ENCODE measurements at places on chromosomes 1 and 21. TPM values are rescaled to one million over a fixed set of nuclear protein-coding genes. Genes with fewer than 3 reads are reported as not detected.
A peak's percentile ranks its signal among the peaks of the same experiment; 100 is the strongest.

- peaks cover 4% of the 10 kb centered on the region for H3K27me3 ChIP-seq
- no peak overlapping the region for H3K4me3 ChIP-seq
- H3K27ac ChIP-seq = no peak overlapping the region
- DNase-seq = no peak
- H3K36me3 ChIP-seq = no peaks in the 10 kb centered on the region
Observed at GRCh38 chr21:34691390-34692032, 22.7 kb downstream of the CLIC6 start.

DNA sequence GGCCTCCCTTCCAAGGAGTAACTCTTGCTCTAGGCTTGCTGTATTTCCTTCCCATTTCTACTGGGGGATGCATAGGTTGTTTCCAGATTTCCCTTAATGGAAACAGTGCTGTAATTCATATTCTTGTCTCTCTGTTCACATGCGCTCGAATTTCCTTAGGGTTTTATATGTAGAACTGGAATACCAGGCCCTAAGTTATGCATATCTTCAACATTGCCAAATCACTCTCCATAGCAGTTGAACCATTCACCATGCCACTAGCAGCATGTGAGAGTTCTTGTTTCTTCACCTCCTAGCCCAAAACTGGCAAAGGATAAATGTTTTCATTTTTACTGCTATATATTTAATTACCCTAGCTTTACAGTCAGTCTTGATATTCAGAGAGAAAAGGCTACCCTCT is 12.8 kb downstream of the MAP10 start:
- no peak for DNase-seq
- no peak overlapping the region for H3K4me3 ChIP-seq
- H3K27me3 ChIP-seq = no peaks in the 10 kb centered on the region
- H3K36me3 ChIP-seq = no peaks in the 10 kb centered on the region

- no peaks in the 10 kb centered on the region for H3K36me3 ChIP-seq
- DNase-seq = no peak
- no peaks in the 10 kb centered on the region for H3K27me3 ChIP-seq
- no peak overlapping the region for H3K27ac ChIP-seq
Observed at GRCh38 chr21:42142627-42143026, 71.5 kb downstream of the UMODL1 start.

DNA sequence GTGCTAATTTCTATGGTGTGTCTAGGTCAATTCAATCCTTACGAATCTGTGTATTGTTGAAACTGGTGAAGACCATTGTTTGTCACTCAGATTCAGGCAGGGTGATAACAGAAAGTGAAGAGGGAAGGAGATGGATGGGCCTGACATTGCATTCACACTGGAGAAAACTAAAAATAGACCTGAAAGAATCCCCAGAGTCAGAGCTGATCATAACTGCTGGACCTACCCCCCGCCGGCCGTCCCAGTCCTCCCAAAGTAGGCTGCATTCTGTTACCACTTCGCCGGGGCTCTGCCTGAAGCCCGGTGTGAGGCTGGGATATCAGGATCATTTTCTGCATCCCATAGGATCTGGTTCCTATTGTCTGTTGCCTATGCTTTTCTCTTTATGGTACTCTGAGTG is 121.1 kb downstream of the NUF2 start:
- H3K4me3 ChIP-seq = no peak overlapping the region
- H3K36me3 ChIP-seq = no peaks in the 10 kb centered on the region
- no peaks in the 10 kb centered on the region for H3K4me1 ChIP-seq
- 0 out of 2 replicates have a peak, but pooled peaks cover 2% of the 10 kb centered on the region for H3K27me3 ChIP-seq

- no peak overlapping the region for H3K4me3 ChIP-seq
- H3K27ac ChIP-seq = no peak overlapping the region
- no peak for DNase-seq
- no peaks in the 10 kb centered on the region for H3K27me3 ChIP-seq
- H3K4me1 ChIP-seq = peaks cover 30% of the 10 kb centered on the region
Observed at GRCh38 chr1:205270271-205270670, 42.5 kb downstream of the TMCC2 start.

DNA sequence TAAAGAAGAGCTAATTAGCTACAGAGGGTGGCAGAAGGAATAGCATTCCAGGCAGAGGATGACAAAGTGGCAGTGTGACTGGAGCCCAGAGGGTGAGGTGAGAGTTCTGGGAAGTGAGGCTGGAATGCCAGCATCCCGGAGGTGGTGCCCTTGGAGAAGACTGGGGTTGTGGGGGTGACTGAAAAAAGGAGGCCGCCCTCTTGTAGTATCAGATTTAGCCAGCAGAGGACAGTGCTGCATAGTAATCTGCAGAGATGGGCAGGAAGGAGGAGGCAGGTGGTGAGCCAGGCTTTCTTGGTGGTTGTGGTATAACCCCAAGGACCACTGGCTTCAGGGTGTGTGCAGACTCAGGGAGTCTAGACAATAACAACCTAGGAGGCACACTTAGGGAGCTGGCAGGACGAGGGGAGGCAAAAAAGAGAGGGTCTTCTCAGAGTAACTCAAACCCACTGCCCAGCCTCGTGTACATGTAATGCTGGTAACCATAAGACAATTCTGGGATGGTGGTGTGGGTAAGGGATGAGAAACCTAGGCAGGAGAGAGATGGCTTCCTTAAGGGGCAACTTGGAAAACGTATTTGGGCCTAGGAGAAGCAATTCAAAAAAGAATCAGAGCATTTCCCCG is 30.5 kb downstream of the MROH7 start:
- no peaks in the 10 kb centered on the region for H3K36me3 ChIP-seq
- H3K27ac ChIP-seq = no peak overlapping the region
- no peaks in the 10 kb centered on the region for H3K27me3 ChIP-seq
- no peak overlapping the region for H3K4me3 ChIP-seq
- H3K4me1 ChIP-seq = no peaks in the 10 kb centered on the region
- DNase-seq = peak; percentile 56

DNA sequence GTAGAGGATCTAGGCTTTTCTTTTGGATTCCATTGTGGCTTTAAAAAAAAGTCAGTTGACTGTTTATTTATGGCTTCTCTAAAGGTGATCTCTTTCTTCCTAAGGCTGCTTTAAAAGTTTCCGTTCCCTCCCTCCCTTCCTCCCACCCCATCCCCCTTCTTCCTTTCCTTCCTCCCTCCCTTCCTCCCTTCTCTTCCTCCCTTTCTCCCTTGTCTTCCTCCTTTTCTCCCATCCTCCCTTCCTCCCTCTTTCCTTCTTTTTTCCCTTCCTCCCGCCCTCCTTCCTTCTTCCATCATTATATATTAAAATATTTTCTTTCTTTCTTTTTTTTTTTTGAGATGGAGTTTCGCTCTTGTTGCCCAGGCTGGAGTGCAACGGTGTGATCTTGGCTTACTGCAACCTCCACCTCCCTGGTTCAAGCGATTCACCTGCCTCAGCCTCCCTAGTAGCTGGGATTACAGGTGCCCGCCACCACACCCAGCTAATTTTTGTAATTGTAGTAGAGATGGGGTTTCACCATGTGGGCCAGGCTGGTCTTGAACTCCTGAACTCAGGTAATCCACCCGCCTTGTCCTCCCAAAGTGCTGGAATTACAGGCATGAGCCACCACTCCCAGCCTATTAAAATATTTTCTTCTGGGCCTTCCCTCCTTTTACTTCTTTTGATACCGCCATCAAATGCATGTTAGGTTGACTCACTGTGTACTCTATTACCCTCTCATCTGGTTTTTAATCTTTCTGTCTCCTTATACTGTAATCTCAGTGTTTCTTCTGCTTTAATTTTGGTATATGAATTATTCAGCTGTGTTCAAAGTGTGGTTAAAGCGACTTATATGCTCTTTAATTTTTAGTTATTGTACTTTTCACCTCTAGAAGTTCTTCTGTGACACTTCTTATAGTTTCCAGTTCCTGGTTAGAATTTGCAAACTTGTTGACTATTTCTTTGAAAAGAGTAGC is 59.2 kb upstream of the ATP5PO start:
- peaks cover 40% of the 10 kb centered on the region for H3K4me1 ChIP-seq
- no peaks in the 10 kb centered on the region for H3K36me3 ChIP-seq
- H3K27me3 ChIP-seq = no peaks in the 10 kb centered on the region
- no peak overlapping the region for H3K4me3 ChIP-seq
- peak overlapping the region; percentile 81 for H3K27ac ChIP-seq

DNA sequence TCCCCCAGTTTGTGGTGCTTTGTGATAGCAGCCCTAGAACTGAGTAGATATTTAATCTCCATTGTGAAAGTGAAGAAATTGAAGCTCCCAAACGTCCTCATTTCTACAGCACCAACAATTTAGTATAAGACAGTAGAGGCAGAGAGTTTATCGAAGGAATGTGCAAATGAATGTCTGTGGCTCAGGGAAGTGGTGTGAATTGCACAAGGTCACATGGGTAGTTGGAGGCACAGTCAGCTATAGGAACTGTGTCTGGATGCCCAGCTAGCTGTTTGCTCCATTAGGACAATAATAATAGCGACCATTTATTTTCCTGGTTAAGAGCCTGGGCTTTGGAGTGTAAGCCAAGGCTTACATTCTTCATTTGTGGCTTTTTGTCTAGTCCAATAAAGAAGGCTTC is 144.4 kb upstream of the USP24 start:
- H3K27ac ChIP-seq = no peak overlapping the region
- no peak for DNase-seq
- H3K36me3 ChIP-seq = no peaks in the 10 kb centered on the region
- no peaks in the 10 kb centered on the region for H3K4me1 ChIP-seq
- no peak overlapping the region for H3K4me3 ChIP-seq
- H3K27me3 ChIP-seq = no peaks in the 10 kb centered on the region

DNA sequence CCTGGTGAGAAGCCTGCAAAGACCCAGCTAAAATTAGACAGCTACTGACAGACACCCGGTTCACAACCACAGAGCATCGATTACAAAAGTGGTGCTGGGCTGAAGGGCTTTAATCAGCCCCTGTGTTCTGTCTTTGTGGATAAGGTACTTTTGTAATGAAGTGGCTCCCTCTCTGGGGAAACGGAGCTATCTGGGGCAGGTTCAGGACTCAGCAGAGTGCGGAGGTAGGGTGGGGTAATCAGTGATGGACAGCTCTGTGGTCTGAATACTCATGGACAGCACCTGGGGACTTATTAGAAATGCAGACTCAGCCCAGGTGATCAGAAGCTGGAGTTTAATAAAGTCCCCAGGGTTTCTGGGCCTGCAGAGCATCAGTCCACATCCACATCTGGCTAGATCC is 152.0 kb downstream of the MATN1 start:
- H3K27me3 ChIP-seq = no peaks in the 10 kb centered on the region
- no peaks in the 10 kb centered on the region for H3K4me1 ChIP-seq
- no peak overlapping the region for H3K4me3 ChIP-seq
- DNase-seq = no peak
- H3K27ac ChIP-seq = no peak overlapping the region

GRCh38 chr1:214349781-214350180 is 68.8 kb downstream of the SMYD2 start:
- H3K27me3 ChIP-seq = no peaks in the 10 kb centered on the region
- H3K4me1 ChIP-seq = no peaks in the 10 kb centered on the region
- H3K27ac ChIP-seq = no peak overlapping the region
- no peak for DNase-seq
- peaks cover 30% of the 10 kb centered on the region for H3K36me3 ChIP-seq

GRCh38 chr1:160519642-160520435 is 3.2 kb downstream of the SLAMF6 start:
- no peaks in the 10 kb centered on the region for H3K27me3 ChIP-seq
- no peak overlapping the region for H3K27ac ChIP-seq
- no peaks in the 10 kb centered on the region for H3K36me3 ChIP-seq
- H3K4me3 ChIP-seq = no peak overlapping the region
- no peaks in the 10 kb centered on the region for H3K4me1 ChIP-seq

DNA sequence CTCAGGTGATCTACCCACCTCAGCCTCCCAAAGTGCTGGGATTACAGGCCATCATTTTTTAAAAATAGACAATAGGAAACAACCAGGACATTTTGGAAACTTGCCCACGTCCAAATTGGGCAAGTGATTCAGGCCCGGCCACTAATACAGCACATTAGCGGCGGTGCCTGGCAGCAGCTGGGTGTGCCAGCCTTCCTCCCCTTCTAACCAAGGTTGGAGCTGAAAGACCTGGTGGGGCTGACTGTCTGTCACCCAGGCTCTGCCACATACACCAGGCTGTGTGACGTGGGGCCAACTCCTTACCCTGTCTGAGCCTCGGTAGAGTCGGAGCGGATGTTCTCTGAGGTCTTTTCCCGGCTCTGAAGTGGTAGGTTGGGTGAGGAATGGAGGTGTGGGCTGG is 29.6 kb upstream of the TMEM51 start:
- DNase-seq = no peak
- no peaks in the 10 kb centered on the region for H3K4me1 ChIP-seq
- H3K27ac ChIP-seq = no peak overlapping the region
- H3K36me3 ChIP-seq = no peaks in the 10 kb centered on the region
- no peak overlapping the region for H3K4me3 ChIP-seq

- no peaks in the 10 kb centered on the region for H3K4me1 ChIP-seq
- H3K27ac ChIP-seq = no peak overlapping the region
- no peak for DNase-seq
- H3K4me3 ChIP-seq = no peak overlapping the region
Observed at GRCh38 chr1:166029196-166029945, 137.4 kb downstream of the FAM78B start.

DNA sequence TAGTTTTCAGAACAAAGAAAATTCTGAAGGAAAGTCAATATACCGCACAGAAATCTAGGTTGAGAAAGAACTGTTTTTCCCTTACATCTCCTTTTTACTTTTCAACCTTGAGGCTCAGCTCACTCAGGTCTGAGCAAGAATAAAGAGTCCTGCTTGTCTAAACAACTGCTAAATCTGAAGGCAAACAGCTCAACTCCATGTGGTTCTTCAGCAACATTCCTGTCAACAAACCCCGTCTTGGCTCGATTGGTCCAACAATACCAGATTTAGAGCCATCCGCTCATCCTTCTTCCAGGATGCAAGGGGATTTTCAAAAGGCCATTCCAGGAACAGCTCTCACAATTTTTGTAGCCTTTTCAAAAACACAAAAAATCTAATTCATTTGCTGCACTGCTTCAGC is 119.8 kb downstream of the HLCS start:
- peak overlapping the region; percentile 54 for H3K27ac ChIP-seq
- no peak for DNase-seq
- H3K36me3 ChIP-seq = no peaks in the 10 kb centered on the region
- H3K4me1 ChIP-seq = peaks cover 17% of the 10 kb centered on the region
- no peak overlapping the region for H3K4me3 ChIP-seq

Gene CADM3
- total RNA-seq = 0.28 TPM

Gene KCNC4
- 15.4 TPM for total RNA-seq

Gene BNIPL
- total RNA-seq = 0.46 TPM

Data from Panc1 (cell line).